H1 (cell line): ENCODE measurements at places on chromosomes 11 and 22.
A peak's percentile ranks its signal among the peaks of the same experiment; 100 is the strongest.

GRCh38 chr11:119319700-119320239, 2.8 kb upstream of the MCAM start:
- no peak overlapping the region for H3K27ac ChIP-seq
- DNase-seq: no peak
- peaks cover 53% of the 10 kb centered on the region for H3K4me1 ChIP-seq
- H3K27me3 ChIP-seq: peaks cover 38% of the 10 kb centered on the region

GRCh38 chr11:32231909-32232493, 141.1 kb downstream of the RCN1 start:
- H3K27ac ChIP-seq: no peak overlapping the region
- no peaks in the 10 kb centered on the region for H3K36me3 ChIP-seq
- H3K4me3 ChIP-seq: no peak overlapping the region
- no peaks in the 10 kb centered on the region for H3K27me3 ChIP-seq
- DNase-seq: peak; percentile 58

GRCh38 chr11:57566905-57567514, 462 bp downstream of the UBE2L6 start:
- peak overlapping the region; percentile 89 for H3K4me3 ChIP-seq
- no peaks in the 10 kb centered on the region for H3K36me3 ChIP-seq
- H3K27me3 ChIP-seq: no peaks in the 10 kb centered on the region
- no peak overlapping the region for H3K27ac ChIP-seq

DNA sequence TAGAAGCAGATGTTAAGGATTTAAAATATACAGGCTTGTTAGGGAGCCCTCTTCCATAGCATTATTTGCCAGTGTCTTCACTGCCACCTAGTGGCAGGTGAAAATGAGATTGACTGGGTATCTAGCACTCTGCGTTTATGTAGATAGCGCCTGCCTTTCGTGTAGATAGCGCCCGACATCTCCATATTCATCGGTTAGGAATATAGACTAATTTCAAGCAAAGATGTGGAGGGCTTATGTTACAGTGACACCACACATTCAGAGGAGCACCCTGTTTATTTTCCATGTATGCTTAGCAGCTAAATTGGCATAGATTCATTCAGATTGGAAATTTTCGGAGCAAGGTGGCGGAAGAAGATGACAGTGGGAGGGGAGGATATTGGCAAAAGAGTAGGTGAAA, 72.0 kb downstream of the SLC5A12 start:
- no peaks in the 10 kb centered on the region for H3K27me3 ChIP-seq
- peaks cover 3% of the 10 kb centered on the region for H3K4me1 ChIP-seq
- no peaks in the 10 kb centered on the region for H3K36me3 ChIP-seq
- DNase-seq: no peak
- no peak overlapping the region for H3K27ac ChIP-seq

DNA sequence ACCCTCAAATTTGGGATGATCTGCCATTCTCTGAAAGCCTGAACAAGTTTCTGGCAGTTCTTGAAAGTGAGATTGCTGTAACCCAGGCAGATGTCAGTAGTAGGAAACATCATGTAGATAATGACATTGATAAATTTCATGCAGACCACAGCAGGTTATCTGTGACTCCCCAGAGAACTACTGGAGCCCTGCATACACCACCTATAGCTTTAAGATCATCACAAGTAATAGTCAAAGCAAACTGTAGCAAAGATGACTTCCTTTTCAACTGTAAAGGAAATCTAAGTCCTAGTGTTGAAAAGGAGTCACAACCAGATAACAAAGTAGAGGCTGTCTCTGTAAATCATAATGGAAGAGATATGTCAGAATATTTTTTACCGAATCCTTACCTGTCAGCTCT, 31.0 kb downstream of the DDIAS start:
- no peaks in the 10 kb centered on the region for H3K27me3 ChIP-seq
- DNase-seq: no peak
- H3K4me1 ChIP-seq: no peaks in the 10 kb centered on the region
- H3K27ac ChIP-seq: no peak overlapping the region
- H3K4me3 ChIP-seq: no peak overlapping the region
- peaks cover 43% of the 10 kb centered on the region for H3K36me3 ChIP-seq

DNA sequence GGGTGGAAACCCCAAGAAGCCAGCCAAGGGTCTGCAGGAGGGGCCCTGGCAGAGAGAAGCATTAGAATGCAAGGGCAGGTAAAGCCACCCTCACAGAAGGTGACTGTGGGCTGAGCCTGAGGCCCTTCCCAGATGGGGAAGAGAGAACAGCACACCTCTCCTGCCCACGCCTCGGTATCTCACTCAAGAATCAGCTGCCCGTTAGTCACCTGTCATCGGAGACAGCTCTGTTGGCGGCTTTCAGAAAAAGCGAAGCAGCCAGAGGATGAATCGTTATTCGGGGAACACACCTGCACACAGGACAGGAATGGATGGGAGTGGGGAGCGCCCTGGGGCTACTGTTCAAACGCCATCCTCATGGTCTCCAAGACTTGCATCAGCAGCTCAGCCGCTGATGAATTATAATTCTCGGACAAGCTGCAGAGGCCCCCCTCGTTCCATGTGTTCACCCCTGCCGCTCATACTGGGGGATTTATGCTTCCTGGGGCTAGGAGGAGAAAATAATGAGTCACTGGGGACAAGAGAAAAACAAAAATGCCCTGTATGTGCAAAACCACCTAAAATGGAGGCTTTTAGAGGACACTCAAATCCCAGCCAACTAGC, 21.6 kb upstream of the TMA7B start:
- no peak for DNase-seq
- peaks cover 2% of the 10 kb centered on the region; the same call in 1 of the 2 replicates for H3K4me1 ChIP-seq
- no peaks in the 10 kb centered on the region for H3K27me3 ChIP-seq
- no peak overlapping the region for H3K4me3 ChIP-seq
- no peak overlapping the region for H3K27ac ChIP-seq
